Mesothelial cell of epicardium (in vitro differentiated cells): ENCODE measurements at places on chromosomes 3 and 15. TPM values are rescaled to one million over a fixed set of nuclear protein-coding genes. Genes with fewer than 3 reads are reported as not detected.

DNA sequence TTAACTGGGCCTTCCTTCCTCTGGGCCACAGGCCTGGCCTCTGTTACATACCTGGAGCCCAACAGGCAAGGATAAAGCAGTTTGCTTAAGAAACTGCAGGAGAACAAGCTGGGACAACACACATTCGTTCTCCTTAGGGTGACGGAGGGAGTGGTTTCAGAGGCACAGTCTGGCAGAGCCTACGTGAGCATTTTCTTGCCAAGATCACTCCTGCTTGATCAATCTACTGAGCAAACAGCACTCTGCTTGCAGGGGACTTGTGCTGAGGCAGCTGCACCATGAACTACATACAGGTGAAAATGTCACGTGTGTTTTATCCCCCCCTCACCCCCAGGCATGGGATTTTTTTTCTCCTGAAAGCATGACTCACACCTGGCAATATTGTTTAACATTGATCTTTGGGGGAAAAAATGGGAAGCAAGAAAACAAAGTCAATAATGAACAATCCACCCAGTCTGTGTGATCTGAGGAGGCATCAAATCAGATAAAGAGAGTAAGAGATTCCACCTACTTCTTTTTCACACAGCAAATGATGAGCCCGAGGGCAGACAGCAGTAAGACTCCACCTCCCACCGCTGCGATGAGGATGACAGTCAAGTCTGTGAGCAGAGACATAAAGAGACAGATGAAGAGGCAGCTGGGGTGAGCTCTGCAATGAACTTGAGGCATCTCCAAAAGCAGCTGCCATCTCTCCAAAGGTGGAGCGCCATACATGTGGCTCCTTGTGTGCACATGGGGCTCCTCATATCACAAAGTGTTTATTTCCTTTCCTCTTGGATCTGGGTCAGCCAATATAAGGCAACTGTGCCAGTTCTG lies 57.4 kb downstream of the CDCP1 start:
- DNase-seq = no peak

The ARHGEF26 gene
- total RNA-seq = 6.2 to 6.6 TPM (median 6.6 TPM) in 3 replicates

- DNase-seq = no peak
Observed at GRCh38 chr15:88518903-88519302, 27.6 kb downstream of the DET1 start.

DNA sequence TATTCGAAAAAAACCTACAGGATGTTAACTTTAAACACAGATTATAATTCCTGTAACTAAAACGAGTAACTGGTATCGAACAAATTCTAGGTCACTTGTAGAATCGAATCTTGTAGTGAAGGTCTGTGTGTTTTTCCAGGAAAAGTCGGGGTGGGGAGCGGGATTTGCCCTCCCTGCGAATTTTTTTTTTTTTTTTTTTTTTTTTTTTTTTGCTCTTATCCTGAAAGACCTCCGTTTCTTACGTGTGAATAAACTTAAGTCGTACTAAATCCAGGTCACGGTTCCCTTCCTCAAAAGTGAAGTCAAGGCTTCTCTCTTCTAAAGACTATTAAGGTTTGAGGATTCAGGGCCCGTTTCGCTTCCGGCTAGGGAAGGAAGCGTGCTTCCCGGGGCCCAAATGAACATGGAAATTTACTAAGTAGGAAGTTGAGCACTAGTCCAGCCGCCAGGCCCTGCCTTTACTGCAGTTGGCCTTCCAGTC lies 770 bp downstream of the TBC1D5 start:
- no peak for DNase-seq

- no peak for DNase-seq
Observed at GRCh38 chr15:100007609-100008008, 274.4 kb upstream of the LYSMD4 start.

- no peak for DNase-seq
Observed at GRCh38 chr15:66906668-66907614, 158.5 kb upstream of the SMAD3 start.

DNA sequence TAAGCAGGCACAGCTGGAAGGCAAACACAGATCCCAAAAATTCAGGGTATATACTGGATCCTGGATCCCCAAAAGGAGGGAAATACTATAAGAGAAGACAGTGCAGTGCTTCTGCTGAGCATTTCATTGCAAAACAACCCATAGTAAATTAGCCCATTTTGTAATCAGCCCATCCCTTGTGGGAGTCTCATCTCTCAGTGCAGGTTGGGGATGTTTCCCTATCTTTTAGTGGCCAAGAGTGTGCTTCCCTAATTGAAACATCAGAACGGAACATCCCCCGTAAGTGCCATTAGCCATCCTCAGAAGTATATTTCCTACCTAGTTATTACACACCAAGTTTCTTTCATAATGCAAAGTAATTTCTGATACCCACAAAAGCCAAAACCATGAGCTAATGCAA lies 11.2 kb upstream of the MTMR14 start:
- no peak for DNase-seq

- no peak for DNase-seq
Observed at GRCh38 chr3:49341996-49342395, 2.1 kb upstream of the USP4 start.

DNA sequence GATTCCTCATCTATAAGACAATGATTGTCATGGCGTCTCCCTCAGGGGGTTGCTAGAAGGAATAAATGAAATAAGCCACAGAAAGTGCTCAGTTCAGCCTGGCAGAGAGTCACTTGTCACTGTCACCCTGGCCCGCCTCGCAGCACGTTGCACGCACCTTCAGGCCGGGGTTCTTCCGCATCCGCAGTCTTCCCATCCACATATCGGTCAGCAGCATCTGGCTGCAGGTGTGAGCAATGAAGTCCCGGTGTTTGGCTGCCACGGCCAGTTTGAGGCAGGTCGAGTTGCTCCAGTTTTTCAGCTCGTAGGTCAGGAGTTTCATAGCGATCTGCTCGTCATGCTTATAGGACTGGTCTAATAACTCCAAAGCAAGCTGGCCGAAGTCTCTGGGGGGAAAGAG lies 48.5 kb upstream of the MTMR10 start:
- no peak for DNase-seq

The ACTC1 gene
- 4.8 to 5.5 TPM (median 5.4 TPM) in 3 replicates for total RNA-seq

GRCh38 chr3:36317915-36318314 lies 62.4 kb upstream of the STAC start:
- DNase-seq = no peak

The EIF3J gene
- total RNA-seq = 75.7 to 80.2 TPM (median 77.8 TPM) in 3 replicates

The SPTBN5 gene
- 2.1 to 2.7 TPM (median 2.3 TPM) in 3 replicates for total RNA-seq

The ZCWPW2 gene
- 1.3 to 1.5 TPM (median 1.4 TPM) in 3 replicates for total RNA-seq

The RETNLB gene
- not detected in 3 replicates for total RNA-seq

DNA sequence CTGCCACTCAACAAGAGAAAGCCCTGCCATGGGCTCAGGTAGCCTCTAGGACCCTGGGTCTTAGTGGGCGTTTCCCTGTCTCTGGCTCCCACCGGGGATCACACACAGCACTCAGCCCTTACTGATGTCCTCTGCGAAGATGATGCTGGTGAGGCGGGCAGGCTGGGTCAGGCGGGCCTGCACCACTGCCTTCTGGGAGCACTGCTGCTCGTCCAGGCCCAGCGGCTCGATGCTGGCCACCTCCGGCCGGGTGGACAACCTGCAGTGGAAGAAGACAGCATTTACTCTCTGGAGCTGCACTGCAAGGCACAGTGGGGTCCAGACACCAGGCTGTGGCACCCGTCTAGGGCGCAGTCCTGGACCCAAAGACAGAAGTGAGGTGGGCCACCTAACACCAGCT lies 20.5 kb downstream of the NUP210 start:
- DNase-seq = no peak

The MEGF11 gene
- total RNA-seq = 1.2 to 3.7 TPM (median 1.5 TPM) in 3 replicates

The CFAP20DC gene
- total RNA-seq = 5.4 to 6.3 TPM (median 6.1 TPM) in 3 replicates

DNA sequence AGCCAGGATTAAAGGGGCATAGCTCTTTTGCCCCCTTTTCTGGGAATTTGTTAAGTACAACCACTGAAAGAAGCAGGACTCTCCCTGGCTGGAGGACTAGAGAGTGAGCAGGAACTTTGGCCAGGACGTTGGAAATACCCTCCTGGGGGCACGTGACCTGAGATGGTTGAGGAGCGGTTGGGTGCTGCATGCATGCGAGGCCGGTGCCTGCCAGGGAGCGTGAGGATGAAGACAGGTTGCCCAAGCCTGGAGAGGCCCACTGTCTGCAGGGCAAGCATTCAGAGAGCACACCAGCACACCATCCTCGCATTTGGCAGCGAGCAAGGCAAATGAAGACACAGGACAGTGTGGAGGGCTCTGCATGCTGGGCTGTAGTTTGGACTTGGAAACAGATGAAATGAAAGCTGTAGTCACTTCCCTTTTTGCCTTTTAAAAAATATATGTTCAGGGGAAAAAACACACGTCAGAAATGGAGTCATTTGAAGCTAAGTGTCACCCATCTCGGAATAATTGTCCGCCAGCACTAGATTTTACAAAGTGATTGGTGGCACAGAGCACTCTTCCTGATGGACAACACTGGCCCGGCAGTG lies 217.6 kb downstream of the SLCO3A1 start:
- DNase-seq = no peak

DNA sequence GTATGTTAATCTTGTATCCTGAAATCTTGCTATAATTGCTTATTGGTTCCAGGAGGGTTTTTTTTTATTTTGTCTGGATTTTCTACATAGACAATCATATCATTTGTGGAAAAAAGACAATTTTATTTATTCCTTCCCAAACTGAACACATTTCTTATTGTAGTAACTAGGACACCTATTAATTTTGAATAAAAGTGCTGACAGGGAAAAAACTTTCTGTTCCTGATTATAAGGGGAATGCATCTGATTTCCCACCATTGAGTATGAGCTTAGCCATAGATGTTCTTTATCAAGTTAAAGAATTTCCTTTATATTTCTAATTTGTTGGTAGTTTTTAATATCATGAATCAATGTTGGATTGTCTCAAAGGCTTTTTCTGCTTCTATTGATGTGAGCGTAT lies 460.7 kb upstream of the CNTN3 start:
- no peak for DNase-seq
